ENCODE measurements at places on chromosomes 1 and 21.

GRCh38 chr1:44314452-44314851 lies 40.6 kb downstream of the ERI3 start:
- no peak for DNase-seq

- DNase-seq, result no peak
Observed at GRCh38 chr1:100441651-100442050, 89.3 kb downstream of the CDC14A start.

DNA sequence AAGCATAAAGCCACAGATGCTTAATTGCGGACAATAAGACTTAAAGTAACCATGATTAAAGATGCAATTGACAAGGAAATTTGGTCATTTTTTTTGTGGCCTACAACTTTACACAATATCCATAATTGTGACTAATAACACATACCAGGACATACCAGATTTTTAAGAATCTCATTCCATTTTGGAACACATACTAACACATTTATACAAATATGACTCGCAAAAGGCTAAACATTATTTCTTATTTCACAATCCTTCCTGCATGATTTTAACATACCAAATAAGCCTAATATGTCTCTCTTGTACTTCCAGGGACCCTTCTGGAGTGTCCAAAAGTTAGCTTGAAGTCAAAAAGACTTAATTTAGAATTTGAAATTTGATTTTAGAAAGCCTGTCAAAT lies 48.8 kb downstream of the DR1 start:
- no peak for DNase-seq

- DNase-seq, result no peak
Observed at GRCh38 chr1:200134116-200134515, 106.6 kb downstream of the NR5A2 start.

DNA sequence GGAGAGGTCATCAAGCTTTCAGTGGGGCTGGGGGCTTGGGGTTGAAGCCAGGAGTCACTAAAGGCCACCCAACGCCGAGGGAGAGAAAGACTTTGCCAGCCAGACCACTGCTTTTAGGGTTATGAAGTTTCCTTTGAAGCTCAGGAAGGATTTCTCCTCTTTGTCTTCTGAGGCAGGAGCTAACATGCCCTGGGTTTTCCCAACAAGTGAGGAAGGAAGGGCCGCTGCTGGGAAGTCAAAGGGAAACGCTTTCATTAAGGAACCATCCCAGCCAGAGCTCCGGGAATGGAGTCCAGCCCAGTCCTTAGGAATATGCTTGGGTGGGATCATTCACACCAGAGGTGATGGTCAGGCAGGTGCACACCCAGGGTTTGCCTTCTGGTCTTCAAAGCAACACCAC lies 436.9 kb downstream of the PRDM2 start:
- no peak for DNase-seq

DNA sequence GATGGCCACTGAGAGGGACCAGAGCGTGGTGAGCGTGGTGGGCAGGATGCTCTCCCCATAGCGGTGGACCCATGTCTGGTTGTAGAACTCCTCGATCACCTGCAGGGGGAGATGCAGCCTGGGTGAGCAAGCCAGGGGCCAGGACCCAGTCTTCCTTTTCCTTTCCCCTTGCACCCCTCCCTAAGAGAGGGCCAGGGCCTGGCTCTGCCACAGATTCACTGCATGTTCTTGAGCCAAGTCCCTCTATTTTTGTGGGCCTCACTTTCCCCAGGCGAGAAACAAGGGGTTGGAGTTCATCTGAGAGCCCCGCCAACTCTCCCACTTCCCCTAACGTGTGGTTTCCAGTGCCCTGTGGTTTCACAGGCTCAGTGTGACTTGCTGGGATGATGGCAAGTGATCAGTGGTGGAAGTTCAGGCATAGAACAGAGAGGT lies 27.5 kb downstream of the SLC2A1 start:
- DNase-seq, result no peak

GRCh38 chr1:226108935-226109828 lies 46.7 kb downstream of the H3-3A start:
- DNase-seq, result no peak

DNA sequence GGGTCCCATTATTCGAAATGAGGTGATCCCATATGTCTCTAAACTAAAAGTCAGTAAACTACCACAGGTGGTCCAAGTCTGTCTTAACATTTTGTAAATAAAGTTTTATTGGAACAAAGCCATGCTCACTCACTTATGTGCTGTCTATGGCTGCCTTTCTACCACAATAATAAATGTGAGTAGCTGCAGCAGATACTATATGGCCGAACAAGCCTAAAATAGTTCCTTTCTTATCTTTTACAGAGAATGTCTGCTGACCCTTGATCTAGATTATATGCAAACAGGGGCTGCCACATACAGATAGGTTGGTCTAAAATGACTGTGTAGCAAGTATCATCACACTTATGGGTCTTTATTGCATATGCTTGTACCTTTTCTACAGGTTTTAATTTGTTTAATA lies 140.0 kb downstream of the VAV3 start:
- no peak for DNase-seq

DNA sequence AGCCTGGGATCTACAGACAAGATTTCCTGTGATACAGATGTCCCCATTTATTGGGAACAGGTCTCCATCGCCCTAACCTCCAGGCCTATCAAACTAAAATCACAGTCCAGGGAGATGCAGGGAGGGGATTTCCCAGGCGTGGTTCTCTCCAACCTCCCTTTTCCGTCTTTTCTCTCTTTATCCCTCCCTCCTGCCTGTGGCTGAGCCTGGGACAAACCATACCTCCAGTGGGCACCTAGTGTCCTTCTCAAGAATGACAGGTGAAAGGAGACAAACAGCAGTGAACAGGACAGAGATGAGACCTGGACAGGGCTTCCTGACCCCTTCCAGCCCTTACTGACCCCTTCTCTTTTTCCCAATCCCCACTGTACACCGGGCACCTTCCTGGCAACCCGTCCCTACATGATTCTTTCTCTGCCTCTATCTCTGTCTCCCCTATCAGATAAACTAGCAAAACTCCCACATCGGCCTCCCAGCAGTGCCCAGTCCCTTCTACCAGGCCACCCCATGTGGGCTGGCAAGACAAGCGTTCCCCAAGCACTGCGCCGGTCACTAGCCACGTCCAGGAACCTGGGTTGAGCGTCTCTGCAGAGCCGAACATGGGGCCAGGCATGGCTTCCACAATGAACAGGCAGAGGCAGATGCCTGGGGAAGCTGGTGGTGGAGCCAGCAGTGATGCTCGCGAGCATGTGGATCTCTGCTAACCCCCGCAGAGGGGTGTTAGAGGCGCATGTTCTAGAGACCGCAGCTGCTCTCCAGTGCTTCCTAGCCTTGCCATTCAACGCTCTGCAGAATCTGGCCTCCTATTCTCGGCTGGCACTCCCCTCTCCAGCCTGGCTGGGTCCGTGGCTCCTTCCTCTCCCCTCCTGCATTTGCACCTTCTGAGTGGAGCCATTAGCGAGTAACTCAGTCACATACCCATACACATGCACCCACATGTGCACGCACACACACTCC lies 54.7 kb downstream of the ELK4 start:
- no peak for DNase-seq

GRCh38 chr1:228095161-228095560 lies 8.0 kb downstream of the C1orf35 start:
- DNase-seq, result no peak

DNA sequence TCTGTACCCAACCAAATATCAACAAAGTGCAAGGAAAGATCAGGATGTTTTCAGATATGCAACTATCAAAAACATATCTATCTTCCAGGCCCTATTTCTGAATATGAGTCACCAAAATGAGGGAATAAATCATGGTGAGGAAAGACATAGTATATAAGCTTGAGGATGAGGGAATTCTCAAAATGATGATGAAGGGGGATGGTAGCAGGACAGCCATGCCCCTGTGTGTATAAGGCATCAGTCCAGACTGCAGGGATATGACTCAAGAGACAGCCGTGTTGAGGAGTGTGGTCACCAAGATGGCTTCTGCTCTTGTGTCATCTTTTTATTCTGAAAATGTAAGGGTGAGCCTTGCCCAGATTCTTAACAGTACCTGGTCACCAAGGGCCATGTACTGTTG lies 4.4 kb upstream of the WDR64 start:
- DNase-seq, result no peak

- peak; percentile 21 for DNase-seq
Observed at GRCh38 chr1:109214695-109215623, 1.2 kb downstream of the SARS1 start.

DNA sequence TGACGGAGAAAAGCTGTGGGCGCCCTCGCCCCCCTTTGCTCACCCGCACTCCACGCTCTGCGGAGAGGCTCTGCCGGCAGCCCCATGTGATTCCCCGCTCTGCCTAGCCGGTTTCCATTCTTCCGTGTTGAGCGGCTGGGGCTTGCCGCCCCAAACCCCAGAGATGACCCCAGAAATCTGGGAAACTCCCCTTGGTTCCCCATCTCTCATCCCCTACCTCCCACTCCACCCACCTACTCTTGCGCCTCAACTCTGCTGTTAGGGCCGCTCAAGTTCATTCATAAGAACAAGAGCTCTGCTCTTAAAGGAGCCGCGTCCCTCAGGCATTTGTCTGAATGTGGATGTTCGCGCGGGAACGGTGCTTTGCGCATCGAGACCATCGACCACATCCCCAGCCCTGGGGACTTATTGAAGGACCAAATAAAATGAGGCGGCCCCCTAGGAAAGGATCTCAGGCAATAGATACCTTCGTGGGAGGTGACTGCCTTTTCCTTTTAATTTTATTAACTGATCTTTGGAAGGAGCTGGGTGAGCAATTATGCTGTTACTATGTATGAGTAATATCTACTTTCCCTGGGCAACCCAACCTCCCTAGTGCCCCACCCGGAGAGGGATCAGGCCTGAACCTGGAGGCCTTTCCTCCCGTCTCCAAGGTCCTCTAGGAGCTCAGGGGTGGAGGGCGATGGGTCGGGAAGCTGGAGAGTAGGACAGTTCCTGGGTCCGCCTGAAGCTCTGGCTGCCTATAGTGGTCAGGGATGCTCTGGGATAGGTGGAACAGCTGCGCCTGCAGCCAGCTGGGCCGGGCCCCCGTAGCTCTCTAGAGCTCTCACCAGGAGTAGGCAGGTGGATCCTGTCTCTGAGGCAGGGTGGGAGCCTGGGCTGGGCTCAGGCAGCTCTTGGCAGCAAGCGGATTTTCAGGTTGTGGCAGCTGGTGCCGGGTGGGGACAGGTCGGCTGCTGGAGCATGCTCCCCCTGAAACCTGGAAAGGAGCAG lies 898 bp downstream of the MFSD2A start:
- peak; percentile 24 for DNase-seq

GRCh38 chr1:175376194-175376593 lies 183.6 kb upstream of the KIAA0040 start:
- no peak for DNase-seq

- DNase-seq, result no peak
Observed at GRCh38 chr1:220149742-220150141, 55.8 kb downstream of the IARS2 start.

Measured in activated T-helper 1 cell treated with anti-CD3 and anti-CD28 coated beads, Interleukin-2, amount 50 U/mL, for 16 hours (primary cell).